ENCODE measurements at places on chromosomes 13 and 19. TPM values are rescaled to one million over a fixed set of nuclear protein-coding genes. Genes with fewer than 3 reads are reported as not detected.

DNA sequence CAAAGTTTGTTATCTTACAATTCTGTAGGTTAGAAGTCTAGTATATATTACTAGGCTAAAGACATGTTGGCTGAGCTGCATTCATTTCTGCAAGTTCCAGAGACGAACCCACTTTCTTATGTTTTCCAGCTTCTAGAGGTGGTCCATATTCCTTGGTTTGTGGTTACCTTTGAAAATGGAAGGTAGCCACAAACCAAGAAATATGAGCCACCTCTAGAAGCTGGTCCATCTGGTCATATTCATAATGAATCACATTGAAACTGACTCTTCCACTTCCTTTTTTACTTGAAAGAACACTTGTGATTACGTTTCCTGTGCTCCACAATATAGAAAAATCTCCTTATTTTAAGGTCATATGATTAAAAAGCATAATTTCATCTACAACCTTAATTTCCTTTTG is 943.0 kb upstream of the PCDH9 start:
- no peak for DNase-seq

GRCh38 chr13:37067874-37068273 is 8.4 kb upstream of the SUPT20H start:
- no peak for DNase-seq

DNA sequence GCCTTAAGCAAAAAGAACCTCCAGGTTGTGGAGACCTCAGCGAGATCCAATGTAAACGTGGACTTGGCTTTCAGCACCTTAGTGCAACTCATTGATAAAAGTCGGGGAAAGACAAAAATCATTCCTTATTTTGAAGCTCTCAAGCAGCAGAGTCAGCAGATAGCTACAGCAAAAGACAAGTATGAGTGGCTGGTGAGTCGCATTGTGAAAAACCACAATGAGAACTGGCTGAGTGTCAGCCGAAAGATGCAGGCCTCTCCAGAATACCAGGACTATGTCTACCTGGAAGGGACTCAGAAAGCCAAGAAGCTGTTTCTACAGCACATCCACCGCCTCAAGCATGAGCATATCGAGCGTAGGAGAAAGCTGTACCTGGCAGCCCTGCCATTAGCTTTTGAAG is 58.5 kb downstream of the ARHGAP35 start:
- peak; percentile 16 for DNase-seq

GRCh38 chr13:110149036-110149435 is 157.9 kb downstream of the COL4A1 start:
- no peak for DNase-seq

DNA sequence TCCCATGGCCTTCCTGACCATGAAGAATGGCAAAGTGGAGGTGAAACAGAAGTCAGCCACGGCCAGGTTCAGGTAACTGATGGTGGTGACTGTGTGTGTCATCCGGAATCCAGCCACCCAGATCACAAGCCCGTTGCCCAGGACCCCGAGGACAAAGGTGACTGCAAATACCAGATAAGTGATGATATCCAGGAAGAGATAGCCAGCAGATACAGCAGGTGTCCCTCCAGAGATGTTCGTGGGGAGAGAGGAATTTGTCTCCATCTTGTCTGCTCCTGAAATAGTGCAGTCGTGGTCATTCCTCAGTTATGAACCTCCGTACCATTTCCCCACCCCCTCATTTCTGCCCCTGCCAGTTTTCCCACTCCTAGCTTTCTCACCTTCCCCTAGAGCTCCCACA is 4.9 kb downstream of the FPR1 start:
- no peak for DNase-seq

DNA sequence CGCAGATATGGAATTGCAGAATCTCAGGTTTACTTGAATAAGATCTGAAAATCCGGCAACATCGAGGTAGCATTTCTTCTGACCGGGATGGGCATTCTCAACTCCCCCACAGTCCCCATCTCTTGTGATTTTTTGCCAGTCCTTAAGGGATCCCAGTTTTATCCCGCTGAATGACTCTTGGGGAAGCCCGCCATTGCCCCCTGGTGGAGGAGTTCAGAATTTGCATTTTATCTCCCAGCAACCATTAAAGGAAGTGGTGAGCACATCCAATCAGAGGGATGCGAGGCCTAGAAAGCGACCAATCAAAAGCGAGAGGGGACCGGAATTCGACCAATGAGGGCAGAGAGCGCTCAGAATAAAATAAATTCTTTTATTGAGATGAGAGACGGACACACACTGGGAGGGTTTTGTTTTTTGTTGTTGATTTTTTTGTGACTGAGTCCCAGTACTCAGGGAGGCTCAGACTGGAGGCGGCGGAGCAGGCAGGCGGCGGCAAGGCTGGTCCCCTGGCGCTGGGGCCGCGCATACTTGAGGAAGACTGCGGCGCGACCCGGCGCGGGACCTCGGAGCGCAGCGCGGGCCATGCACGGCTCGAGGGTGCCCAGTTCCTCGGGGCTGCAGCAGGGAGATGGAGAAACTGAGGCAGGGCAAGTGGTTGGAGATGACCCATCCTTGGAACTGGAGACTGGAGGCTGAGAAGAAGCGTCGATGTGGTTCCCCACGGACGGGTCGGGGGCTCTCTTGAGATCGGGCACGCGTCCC is 3.9 kb upstream of the TTC9B start:
- DNase-seq, result peak; percentile 77

- no peak for DNase-seq
Measured at GRCh38 chr19:2690856-2691255, 11.6 kb downstream of the GNG7 start.

DNA sequence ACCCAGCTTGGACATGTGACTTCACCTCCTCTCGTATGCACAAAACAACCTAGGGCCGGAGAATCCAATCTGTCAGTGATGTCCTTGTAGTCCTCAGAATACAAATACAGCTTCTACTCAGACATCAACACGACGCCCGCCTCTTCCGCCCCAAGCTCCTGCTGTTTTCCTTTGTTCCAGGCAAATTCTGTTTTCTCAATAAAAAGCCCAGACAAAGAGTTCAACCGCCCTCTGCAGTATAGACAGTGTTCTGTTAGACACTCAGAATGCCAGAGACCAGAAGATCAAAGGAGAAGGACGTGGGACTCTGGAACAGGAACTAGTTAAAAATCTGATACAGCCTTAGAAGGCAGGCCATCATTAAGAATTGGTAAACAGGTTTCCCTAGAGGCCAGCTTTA is 42.0 kb upstream of the GGACT start:
- no peak for DNase-seq

GRCh38 chr13:91359111-91359510 is 11.6 kb downstream of the MIR17HG start:
- DNase-seq, result no peak

DNA sequence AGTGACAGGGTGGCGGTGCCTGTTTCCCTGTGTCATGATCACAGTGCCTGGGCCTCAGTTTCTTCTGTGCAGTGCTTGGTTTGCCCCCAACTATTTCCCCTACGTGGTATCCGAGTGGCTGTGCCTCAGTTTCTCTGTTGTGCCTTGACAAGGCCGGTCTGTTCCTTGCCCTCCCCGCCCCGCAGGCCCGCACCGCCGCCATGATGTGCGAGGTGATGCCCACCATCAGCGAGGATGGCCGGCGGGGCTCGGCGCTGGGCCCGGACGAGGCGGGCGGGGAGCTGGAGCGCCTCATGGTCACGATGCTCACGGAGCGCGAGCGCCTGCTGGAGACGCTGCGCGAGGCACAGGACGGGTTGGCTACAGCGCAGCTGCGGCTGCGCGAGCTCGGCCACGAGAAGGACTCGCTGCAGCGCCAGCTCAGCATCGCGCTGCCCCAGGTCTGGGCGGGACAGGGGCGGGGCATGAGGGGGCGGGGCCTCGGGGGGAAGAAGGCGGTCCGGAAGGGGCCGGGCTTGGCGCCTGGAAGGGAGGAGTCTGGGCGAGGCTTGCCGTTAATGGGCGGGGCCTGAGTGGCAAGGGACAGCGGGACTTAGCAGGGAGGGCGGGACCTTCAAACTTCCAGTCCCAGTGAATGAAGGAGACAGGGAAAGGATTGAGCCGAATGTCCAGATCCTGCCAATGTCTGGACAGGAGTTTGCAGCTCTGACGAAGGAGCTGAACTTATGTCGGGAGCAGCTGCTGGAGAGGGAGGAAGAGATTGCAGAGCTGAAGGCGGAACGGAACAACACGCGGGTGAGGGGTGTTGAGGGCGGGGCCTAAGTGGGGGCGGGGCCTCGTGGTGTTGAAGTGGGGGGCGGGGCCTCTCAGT is 8.6 kb downstream of the PPFIA3 start:
- peak; percentile 71 for DNase-seq

DNA sequence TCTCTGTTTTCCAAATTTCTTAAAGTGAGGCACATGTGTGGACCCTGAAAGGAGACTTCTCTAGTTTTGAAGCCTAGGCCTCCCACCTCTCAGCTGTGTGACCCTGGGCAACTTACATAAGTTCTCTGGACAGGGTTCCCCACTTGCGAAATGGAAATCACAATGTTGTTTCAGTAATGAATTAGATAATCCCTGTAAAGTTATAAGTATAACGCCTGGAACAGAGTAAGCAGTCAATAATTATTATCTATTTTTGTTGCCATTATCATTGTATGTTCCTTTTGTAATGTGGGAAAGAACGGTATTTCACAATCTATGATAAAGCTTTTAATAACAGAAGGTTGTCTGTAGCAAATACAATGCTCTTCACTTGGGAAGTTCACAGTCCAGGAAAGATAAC is 437.3 kb upstream of the ZNF507 start:
- DNase-seq, result no peak

DNA sequence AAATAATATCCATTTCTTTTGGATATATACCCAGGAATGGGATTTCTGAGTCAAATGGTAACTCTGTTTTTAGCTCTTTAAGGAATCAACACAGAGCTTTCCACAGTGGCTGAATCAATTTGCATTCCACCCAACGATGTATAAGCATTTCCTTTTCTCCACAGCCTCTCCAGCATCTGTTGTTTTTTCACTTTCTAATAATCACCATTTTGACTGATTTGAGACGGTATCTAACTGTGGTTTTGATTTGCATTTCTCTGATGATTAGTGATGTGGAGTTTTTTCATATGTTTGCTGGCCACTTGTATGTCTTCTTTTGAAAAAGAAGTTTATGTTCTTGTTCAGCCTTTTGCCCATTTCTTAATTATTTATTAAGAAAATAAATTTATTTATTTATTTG is 352.2 kb upstream of the OBI1 start:
- DNase-seq, result no peak

- DNase-seq, result no peak
Measured at GRCh38 chr13:102940143-102940542, 94.3 kb downstream of the ERCC5 start.

TMIGD2 gene
- not detected for total RNA-seq

ZFR2 gene
- total RNA-seq, result not detected

ZNF829 gene
- 4.0 TPM for total RNA-seq

All from kidney epithelial cell (primary cell).